Dermis microvascular lymphatic vessel endothelial cell (primary cell): ENCODE measurements at places on chromosomes 4 and X.

- DNase-seq, result no peak
Measured at GRCh38 chr4:8524595-8525382, 55.4 kb upstream of the GPR78 start.

GRCh38 chrX:115939070-115939469 is 231.5 kb upstream of the AGTR2 start:
- DNase-seq, result no peak

DNA sequence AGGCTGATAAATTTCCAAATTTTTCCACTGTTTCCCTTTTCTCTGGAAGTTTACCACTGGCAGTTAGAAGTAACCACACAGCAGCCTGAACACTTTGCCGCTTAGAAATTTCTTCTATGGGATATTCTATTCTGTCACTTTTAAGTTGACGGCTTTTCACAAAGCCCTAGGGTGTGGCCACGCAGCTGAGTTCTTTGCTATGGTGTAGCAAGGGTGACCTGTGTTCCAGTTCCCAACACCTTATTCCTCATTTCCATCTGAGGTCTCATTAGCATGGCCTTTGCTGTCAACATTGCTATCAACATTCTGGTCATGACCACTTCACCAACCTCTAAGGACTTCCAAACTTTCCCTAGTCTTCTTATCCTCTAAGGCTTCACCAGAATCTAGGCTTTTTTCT is 45.4 kb upstream of the NFKB1 start:
- no peak for DNase-seq

GRCh38 chr4:1105662-1106061 is 7.7 kb downstream of the RNF212 start:
- no peak for DNase-seq

DNA sequence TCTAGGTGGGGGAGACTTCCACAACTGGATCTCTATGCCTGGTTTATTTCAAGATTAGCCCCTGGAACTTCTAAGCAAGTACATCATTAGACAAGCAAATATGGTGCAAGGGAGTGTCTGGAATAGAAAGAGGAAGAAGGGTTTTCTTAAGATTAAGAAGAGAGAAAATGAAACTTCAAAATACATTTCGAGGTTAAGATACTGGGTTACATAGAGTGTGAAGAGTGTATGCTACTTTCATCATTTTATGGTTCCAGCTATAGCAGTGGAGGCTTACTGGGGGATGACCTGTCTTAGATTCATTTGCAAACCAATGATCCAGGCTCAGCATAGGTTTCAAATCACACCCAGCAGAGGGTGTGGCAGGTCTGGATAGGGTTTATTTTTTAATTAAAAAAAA is 144.4 kb upstream of the GATB start:
- DNase-seq, result no peak

DNA sequence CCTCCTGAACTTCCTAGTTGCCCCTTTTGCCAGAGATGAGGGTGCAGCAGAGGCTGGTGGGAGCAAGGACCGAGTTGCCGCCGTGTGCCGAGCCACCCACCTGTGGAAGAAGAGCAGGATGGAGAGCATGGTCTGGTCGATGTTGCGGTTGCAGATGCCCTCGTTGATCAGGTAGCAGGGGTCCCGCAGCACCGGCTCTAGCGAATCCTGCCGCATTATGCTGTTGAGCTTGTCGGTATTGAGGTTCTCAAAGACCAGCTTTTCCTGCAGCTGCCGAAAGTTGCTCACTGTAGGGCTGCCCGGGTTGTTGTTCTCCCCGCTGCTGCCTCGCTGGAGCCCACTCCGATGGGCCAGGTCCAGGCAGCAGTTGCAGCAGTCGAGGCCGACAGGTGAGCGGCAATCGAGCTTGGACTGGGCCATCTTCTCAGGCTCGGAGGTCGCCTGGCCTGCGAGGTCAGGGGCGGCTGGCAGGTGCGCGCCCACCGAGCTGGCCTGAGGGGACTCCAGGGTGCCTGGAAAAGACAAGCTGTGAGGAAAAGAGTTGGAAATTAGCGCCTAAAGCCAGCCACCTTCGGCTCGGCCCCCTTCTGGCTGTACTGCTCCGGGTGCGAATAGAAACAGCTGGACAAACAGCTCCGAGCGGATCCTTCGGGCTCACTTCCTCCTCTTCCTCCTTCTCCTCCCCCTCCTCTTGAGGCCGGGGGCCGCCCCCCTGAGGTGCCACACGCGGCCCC is 420 bp downstream of the TSC22D3 start:
- peak; percentile 3 for DNase-seq

DNA sequence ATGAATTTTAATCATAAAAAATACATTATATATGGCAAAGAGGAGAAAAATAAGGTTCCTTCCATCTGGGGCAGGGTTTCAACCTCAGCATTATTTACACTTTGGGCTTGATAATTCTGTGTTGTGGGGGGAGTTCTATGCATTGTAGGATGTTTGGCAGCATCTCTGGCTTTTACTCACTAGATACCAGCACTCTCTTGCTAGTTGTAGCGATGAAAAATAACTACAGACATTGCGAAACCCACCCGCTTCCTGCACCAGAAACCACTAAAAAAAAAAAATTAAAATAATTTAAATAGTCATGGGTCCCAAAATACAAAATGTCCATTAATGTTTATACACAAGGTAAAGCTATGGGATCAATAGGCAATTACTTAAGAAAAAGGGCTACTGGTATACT is 52.7 kb downstream of the PPP3CA start:
- no peak for DNase-seq

DNA sequence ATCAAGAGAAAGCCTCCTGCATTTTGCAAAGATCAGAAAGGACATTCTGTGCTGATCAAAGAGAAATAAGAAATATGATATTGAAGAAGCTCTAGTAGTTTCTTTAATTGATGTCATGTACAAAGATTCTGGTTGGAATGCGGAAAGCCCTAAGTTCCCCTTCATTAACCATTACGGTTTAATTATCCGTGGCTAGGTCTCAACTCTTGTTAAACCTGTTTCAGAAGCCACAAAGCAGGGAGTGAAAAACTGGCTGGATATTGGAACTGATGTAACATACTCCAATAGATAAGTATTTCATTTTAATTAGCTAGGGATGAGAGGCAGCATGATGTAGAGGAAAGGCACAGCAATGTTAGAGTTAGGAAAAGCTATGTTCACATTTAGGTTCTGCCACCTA is 55.7 kb downstream of the SPANXN3 start:
- no peak for DNase-seq

DNA sequence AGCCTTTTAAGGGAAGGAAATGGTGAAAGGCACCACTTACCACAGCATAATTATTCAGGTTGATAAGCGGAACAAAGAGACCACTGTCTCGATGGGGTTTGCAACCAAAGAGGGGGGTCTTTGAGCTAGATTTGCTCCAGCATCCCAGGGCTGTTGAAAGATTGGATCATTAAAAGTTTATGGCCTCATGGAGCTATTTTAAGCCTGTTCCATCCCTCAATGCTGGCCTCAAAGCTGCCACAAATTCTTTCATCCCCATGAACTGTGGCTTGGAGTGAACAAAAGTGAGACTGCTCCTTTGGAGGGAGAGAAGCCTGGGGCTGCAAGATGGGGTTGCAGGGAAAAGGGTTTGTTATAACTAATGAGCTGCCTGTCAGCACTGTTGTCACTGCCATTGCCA is 209.8 kb downstream of the RTL9 start:
- DNase-seq, result no peak

GRCh38 chrX:108001218-108001814 is 19.1 kb upstream of the TEX13B start:
- peak; percentile 53 for DNase-seq

DNA sequence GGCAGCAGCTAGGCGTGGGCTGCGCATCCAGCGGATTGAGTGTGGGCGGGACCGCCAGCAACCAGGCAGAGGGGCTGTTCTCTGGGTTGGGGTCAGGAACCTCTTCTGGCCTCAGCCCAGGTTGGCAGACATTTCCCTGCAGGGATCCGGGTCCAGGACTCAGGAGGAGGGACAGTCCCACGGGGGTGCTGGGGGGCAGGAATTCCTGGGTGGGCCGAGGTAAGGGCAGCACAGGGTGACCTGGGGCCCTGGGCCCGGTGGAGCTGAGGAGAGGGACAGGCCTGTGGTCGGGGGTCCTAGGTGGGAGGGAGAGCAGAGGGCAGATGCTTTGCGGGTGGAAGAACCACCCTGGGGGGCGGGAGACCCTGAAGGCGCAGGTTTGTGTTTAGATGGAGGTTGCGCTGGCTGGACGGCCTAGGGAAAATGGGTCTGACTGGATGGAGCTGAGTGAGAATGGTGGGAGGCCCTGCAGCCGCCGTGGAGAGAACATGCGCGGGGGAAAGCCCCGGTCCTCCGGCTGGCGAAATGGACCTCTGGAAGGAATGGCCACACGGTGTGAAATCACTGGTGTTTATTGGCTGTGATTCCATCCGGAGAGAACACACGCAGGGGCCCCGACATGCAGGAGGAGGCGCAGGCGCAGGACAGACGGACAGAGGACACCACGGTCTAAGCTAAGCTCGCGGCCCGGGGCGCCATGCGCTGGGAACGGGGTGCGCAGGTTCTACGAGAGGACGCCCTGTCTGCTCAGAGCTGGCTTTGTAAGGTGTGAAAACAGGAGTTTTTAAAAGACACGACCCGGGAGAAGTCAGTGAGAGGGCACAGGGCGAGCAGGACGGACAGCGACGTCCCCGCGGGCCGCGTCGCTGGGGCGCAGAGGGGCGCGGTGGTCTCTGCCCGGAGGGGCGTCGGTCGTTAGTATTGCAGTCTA is 41.3 kb downstream of the CPLX1 start:
- no peak for DNase-seq

GRCh38 chr4:28682847-28683246 is 1822.2 kb downstream of the STIM2 start:
- no peak for DNase-seq

DNA sequence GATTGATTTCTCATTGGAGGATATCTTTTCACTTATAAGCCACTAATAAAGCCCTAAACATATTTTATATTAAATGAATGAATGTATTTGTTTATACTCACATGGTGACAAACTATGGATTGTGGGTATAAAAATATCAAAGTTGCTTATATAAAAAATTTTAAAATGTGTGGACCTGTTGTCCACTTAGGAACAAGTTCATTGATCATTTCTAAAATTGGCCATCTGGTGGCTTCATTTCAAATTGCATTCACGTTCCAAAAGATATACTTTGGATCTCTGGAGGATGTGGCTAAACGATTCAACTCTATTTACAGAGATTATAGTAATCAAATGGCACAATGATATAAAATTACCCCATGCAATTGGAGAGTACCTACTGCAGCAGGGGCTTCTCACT is 32.5 kb downstream of the FSTL5 start:
- DNase-seq, result no peak

GRCh38 chr4:24642981-24643547 is 58.7 kb upstream of the DHX15 start:
- peak; percentile 55 for DNase-seq

- DNase-seq, result no peak
Measured at GRCh38 chrX:100083211-100083610, 326.9 kb downstream of the PCDH19 start.

DNA sequence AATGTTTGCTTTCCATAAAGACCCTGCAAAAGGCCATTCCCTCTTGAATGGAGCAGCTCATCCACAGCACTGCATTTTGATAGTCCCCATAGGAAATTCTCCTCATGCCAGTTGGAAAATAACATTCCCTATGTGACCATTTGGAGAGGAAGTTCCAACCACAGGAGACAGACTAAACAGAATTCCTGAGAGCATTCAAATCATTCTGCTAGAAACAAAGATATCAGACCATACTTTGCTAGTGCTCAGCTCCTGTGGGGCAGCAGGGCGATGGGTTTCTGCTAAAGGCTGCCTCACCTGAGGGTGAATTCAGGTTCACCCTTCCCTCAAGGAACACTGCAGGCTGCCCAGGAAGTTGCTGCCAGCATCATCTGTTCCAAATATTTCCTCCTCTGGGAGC is 58.8 kb downstream of the LNX1 start:
- peak; percentile 68 for DNase-seq

DNA sequence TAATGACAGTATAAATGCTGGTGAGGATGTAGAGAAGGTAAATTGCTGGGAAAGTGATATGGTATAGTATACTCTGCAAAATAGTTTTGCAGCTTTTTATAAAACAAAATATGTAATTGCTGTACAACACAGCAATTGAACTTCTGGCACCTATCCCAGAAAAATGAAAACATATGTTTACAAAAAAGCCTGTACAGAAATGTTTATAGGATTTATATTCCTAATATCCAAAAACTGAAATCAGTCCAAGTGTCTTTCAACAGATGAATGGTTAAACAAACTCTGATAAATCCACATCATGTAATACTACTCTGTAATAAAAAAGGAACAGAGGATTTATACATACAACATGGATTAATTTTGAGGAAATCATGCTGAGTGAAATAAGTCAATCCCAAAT is 198.4 kb upstream of the ACTRT1 start:
- no peak for DNase-seq

- DNase-seq, result no peak
Measured at GRCh38 chr4:166459621-166460020, 586.6 kb downstream of the TLL1 start.

GRCh38 chrX:29431895-29432294 is 783.5 kb upstream of the MAGEB2 start:
- no peak for DNase-seq

- DNase-seq, result peak; percentile 41
Measured at GRCh38 chrX:34563804-34564203, 93.3 kb downstream of the TMEM47 start.

GRCh38 chr4:53132132-53132891 is 233.5 kb downstream of the SCFD2 start:
- no peak for DNase-seq

GRCh38 chr4:52870225-52870624 is 8.1 kb downstream of the RASL11B start:
- no peak for DNase-seq

DNA sequence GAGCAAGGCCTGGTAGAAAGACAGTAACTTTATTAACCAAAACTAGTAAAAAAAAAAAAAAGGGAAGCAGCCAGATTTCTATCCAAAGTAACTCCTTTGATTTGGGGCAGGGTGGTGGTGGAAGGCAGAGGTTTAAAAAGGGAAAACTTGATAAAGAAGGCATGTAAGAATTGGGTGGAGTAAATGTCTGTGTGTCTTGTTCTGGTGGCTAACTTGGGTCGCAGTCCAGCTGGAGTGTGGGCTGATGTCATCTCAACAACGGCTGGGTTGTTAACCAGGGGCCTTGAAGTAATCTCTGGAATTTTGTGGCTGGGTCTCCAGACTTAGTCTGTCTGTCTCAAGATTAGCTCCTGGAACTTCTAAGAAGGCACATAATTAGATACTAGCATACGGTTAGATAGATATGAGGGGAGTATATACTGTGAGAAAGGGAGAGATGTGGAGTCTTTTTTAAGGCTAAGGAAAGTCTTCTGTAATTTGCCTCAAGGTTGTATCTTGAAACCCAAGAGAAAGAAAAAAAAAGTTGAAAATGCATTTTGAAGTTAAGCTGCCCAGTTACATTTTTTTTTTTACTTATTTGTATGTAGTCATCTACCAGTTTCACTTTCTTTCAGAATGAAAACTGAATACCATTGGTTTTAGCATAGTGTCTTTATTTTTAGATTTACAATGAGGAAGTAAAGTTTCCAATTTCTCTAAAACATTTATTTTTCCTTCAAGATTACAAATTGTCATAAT is 48.3 kb downstream of the MTHFD2L start:
- no peak for DNase-seq
